ENCODE measurements at places on chromosomes 2 and 18.

- no peak for DNase-seq
These were observed 395.4 kb upstream of the ACVR2A start for GRCh38 chr2:147449323-147449991.

DNA sequence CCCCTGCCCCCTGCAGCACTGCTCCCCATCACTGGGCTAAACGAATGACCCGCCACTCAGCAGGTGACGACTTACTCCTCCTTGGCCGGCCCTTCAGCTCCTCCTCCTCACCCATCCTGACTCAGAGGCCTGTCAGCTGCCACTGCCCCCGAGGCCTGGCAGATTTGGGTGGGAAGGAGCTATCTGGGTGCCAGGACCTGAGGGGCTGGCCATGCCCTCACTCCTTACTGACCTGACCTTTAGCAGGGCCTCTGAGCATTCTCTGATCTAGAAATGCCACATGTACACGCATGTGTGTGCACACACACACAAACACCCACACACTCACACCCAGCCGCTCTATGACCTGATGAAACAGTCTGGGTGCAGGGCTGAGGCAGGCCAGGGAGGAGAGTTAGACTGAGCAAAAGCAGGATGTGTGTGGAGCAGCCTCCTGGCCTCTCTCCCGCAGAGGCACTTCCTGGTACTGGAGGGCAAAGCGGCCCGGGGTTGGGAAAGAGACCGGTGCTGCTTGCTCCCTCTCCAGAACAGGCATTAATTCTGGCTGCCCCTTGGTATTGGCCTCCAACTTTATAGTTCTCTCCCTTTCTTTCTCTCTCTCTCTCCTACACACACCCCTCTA, 68.0 kb downstream of the ZFP36L2 start:
- DNase-seq: peak; percentile 32

- DNase-seq: no peak
These were observed 9.6 kb downstream of the CDH7 start for GRCh38 chr18:65760457-65760856.

DNA sequence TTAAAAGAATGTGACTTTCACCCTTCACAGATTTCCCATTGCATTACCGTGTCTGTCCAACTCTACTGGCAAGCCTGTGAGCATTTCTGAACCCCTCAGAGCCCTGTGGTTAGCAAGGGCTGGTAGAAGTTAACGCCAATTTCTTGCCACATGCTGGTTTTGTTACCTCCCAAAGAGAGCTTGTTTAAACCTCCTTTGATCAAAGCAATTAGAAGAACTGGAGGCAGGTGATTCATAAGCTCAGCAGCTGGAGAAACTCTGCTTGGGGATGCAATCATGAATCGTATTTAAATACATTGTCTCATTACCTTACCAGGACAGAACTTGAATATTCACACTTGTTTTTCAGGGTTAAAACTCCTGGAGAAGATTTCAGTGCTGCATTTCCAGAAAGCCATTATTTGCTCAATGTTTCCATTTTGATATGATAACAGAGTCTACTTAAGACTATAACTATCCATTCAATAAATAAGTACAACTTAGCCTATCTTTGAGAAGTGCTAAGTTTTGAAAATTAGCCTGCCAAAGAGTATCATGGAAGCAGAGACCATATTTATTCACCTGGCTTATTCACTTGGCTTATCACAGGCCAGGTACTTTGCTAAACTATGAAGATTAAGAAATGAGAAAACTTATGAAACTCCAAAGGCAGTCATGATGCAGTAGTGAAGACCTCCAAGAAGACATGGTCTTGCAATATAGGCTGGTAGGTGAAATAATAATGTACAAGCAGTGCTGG, 292.8 kb downstream of the INSIG2 start:
- DNase-seq: no peak

DNA sequence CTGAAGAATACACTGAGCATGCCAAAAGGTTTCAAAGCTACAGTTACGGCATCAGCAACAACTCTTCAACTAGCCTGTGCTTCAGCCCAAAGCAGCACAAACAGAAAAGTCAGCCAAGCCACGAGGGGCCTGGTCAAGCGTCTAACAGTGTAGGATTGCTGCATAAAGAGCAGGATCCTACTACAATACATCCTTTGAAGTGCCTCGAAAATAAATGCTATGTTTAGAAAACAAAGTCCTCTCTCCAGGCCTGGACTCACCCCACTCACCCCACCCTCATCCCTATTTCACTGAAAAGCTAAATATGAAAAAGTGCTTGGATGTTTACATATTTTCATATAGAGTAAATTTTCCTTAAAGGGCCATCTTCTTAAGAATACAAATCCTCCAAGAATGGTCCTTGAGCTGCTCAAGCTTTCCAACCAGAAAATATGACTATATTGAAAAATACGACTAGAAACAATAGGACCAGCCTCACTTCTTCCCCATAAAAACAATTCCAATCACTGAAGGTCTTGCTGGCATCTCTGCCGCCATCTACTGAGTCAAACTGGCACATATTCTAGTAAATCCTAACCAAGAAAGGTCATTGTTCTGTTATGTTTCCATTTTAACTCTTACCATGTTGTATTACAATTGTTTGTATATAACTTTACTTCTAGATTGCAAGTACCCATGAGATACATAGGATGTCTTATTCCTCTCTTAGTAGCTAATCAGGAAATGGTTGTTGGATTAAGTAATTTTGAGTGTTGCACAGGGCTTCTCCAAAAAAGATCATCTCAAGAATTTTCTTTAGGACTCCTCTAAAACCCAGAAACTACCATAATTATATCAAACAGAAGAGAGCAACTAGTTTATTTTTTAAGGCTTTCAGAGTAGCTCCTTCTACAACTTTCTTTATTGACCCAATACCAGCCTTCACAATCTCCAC, 63.6 kb downstream of the CLHC1 start:
- peak; percentile 5 for DNase-seq

DNA sequence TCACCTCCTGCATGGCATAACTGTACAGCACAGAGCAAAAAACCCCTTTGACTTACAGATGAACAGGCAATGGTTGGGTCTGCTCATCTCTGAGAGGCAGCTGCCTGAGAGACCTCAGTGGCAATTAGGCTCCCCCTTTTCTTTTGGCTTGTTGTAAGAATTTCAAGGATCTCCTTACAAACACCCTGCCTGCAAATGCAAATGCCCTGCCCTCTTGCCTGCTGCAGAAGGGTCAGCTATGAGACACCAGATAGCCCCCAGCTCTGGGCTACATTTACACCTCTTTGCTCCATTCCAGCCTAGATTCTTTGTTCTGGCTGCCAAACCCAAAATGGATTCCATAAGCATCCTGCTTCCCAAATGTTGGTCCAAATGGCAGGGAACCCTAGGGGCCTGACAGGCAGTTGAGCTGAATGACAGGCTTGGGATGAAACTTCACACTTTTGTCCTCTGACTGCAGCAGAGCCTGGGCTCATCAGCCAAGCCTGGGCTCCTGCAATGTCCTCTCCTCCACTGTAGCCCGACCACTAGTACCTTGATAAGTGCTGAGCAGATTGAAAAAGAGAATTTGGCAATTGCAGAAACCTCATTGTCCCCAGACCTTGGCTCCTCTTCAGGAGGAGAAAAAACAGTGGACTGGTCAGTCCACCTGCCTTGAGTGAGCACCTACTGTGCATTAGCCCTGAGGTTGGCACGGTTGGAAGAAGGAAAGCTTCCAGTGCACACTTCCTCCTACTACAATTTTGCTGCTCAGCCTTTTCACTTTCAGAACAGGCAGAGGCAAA, 678.3 kb downstream of the BCL11A start:
- DNase-seq: no peak

GRCh38 chr18:42437646-42438045, 482.6 kb downstream of the PIK3C3 start:
- DNase-seq: no peak

DNA sequence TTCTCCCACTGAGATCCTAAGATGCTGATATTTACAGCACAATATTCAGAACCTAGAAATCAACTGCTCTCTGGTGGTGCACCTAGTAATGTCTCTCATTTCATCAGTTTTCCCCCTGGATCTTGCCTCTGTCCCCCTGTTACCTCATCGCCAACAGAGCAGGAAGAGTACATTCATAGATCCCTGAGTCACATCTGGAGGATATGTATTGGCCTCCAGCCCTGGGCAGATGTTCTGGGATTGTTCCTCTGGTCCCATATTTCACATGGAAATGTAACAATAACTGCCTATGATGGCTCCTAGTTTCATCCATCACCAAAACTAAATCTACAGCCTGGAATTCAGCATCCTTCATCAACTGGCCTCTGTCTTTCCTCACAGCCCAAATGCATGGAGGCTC, 278.8 kb upstream of the SLC14A2 start:
- DNase-seq: no peak

- DNase-seq: no peak
These were observed 30.9 kb downstream of the GAREM1 start for GRCh38 chr18:32439802-32440201.

DNA sequence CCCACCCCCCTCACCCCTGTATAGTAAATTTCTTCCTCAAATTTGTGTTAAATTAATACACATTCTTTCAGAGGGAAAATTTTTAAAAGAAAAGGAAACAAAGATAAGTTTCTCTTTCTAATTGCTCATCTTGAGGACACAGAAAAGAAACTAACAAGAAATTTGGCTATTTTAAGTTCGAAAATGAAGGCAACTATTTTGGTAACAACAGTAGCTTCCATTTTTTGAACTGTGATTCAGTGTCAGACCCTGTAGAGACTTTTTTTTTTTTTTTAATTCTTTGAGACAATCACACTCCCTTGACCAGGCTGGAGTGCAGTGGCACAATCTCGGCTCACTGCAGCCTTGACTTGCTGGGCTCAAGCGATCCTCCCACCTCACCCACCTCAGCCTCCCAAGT, 194.9 kb downstream of the SS18 start:
- no peak for DNase-seq

DNA sequence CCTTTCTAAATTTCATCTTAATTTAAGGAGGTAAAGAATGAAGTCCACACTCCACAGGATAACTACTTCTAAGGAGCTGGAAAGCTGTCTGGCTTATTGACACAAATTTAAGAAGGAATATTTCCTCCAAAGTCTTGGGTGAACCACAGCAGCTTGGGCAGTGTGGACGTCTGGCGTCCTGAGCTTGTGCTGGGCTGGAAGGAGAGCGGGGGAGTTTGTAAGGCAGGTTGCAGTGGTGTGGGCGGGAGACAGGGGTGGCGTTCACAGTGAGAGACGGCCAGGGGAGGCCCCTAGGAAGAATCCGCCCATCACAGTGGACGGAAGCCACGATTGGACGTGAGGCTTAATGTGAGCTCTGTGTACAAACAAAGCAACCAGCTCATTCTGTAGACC, 25.7 kb downstream of the ADI1 start:
- DNase-seq: no peak

GRCh38 chr2:61327173-61327572, 143.7 kb downstream of the USP34 start:
- no peak for DNase-seq

GRCh38 chr18:36454848-36455458, 157.4 kb downstream of the FHOD3 start:
- DNase-seq: no peak

GRCh38 chr18:73784853-73785252, 362.8 kb downstream of the FBXO15 start:
- no peak for DNase-seq

- DNase-seq: no peak
These were observed 4.5 kb upstream of the STK11IP start for GRCh38 chr2:219593154-219593553.
